ENCODE measurements at places on chromosomes 11 and 22. TPM values are rescaled to one million over a fixed set of nuclear protein-coding genes. Genes with fewer than 3 reads are reported as not detected.

Gene CABP4
- not detected for total RNA-seq

Gene EXPH5
- not detected for total RNA-seq

Gene TRIM48
- total RNA-seq = not detected

Gene BCR
- total RNA-seq = 30.8 TPM

Gene SAA4
- not detected for total RNA-seq

Gene KRTAP5-3
- total RNA-seq = not detected

Gene ZC3H12C
- 9.4 TPM for total RNA-seq

Gene PLEKHA7
- total RNA-seq = not detected

Gene PAX6
- total RNA-seq = 0.05 TPM

Gene MS4A4A
- not detected for total RNA-seq

Gene DNAL4
- total RNA-seq = 13.7 TPM

Gene SLC22A8
- total RNA-seq = not detected

Gene LIN7C
- 18.3 TPM for total RNA-seq

Gene C11orf91
- not detected for total RNA-seq

Gene KCNK7
- not detected for total RNA-seq

Gene NLRP10
- not detected for total RNA-seq

Gene OR4A16
- not detected for total RNA-seq

Gene ARHGAP42
- total RNA-seq = 5.9 TPM

Gene CDC42EP2
- 27.3 TPM for total RNA-seq

Gene OR5M3
- not detected for total RNA-seq

Gene OR4C5
- not detected for total RNA-seq

Gene TTC17
- total RNA-seq = 36.4 TPM

Gene IFITM10
- 1.6 TPM for total RNA-seq
